ENCODE measurements at places on chromosomes 7 and 10.

- H3K4me1 ChIP-seq: no peaks in the 10 kb centered on the region
- H3K27me3 ChIP-seq: no peaks in the 10 kb centered on the region
- no peak overlapping the region for H3K27ac ChIP-seq
These were observed 38.0 kb upstream of the MKX start for GRCh38 chr10:27783660-27784059.

DNA sequence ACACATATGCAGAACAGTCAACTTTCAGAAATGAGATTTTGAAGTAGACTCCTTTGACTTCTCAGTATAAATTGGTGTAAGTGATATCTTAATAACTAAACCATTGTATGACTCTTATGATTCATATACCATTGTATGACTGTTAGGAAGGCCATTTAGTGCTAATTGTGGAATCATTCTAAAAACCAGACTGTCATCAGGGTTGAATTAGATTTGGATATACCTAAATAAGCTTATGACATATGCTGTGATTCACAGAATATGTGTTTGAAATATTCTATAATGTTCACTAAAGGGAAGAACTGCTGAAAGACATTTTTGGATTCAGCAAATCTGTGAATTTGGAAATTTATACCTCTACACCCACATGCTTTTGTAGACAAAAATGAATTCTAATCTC lies 438.1 kb downstream of the MDFIC start:
- no peaks in the 10 kb centered on the region for H3K36me3 ChIP-seq
- no peaks in the 10 kb centered on the region for H3K4me1 ChIP-seq
- H3K27me3 ChIP-seq: no peaks in the 10 kb centered on the region
- no peak for DNase-seq

DNA sequence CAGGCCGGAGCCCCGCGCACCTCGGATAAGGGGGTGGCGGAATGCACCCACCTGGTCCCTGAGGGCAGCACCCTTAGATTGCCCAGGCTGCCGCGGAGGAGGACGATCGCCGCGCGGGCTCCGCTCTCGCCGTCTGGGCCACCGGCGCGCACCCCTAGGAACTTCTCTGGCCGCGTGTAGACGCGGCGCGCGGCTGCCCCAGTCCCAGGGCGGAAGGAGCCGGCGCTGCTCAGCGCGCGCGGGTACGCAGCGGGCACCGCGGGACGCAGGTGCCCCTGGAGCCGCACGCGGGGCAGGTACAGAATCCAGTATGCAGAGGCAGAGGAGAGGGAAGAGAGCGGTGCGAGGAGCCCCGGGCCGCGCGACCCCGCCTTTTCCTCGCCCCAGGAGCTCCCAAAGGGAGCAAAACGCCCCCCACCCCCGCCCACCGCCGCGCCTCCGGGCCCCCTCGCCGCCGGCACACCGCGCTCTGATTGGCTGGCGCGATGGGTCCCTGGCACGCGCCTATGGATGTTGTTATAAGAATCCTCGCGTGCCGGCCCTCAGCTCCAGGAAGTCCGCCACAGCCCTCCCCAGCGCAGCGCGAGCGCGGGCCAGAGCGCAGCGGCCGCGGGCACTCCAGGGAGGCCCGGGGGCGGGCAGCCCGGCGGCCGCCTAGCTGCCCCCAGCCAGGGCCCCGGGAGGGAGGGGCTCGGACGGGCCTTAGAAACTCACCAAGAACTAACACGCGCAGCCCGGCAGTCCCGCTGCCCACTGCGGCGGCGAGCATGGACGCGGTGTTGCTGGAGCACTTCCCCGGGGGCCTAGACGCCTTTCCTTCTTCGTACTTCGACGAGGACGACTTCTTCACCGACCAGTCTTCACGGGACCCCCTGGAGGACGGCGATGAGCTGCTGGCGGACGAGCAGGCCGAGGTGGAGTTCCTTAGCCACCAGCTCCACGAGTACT lies at the start of gene PTF1A:
TSS of gene PTF1A (plus strand) at position 549 of the 948 bp plus-strand sequence. CDS start at position 768, 219 bp downstream.
- no peaks in the 10 kb centered on the region for H3K36me3 ChIP-seq
- H3K27ac ChIP-seq: no peak within 1 kb of the TSS
- H3K4me3 ChIP-seq: no peak within 1 kb of the TSS

- no peak overlapping the region for H3K4me3 ChIP-seq
- no peaks in the 10 kb centered on the region for H3K27me3 ChIP-seq
- H3K4me1 ChIP-seq: no peaks in the 10 kb centered on the region
- no peak overlapping the region for H3K27ac ChIP-seq
- no peaks in the 10 kb centered on the region for H3K36me3 ChIP-seq
These were observed 30.0 kb upstream of the PRKAR2B start for GRCh38 chr7:107014387-107015023.

DNA sequence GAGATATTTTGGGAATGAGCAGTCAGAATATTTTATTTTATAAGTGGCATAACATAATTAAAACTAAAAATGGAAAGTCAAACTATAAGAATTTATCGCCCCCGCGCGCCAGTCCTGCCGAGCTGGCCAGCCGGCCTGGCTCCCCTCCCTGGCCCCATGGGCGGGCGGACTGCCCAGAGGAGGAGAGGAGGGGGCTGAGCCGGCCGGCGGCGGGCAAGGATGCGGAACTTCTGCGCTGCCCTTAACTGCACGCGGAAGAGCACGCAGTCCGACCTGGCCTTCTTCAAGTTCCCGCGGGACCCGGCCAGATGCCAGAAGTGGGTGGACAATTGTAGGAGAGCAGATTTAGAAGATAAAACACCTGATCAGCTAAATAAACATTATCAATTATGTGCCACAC lies 96.8 kb downstream of the DKK1 start:
- DNase-seq: no peak
- no peak overlapping the region for H3K27ac ChIP-seq
- no peaks in the 10 kb centered on the region for H3K27me3 ChIP-seq

DNA sequence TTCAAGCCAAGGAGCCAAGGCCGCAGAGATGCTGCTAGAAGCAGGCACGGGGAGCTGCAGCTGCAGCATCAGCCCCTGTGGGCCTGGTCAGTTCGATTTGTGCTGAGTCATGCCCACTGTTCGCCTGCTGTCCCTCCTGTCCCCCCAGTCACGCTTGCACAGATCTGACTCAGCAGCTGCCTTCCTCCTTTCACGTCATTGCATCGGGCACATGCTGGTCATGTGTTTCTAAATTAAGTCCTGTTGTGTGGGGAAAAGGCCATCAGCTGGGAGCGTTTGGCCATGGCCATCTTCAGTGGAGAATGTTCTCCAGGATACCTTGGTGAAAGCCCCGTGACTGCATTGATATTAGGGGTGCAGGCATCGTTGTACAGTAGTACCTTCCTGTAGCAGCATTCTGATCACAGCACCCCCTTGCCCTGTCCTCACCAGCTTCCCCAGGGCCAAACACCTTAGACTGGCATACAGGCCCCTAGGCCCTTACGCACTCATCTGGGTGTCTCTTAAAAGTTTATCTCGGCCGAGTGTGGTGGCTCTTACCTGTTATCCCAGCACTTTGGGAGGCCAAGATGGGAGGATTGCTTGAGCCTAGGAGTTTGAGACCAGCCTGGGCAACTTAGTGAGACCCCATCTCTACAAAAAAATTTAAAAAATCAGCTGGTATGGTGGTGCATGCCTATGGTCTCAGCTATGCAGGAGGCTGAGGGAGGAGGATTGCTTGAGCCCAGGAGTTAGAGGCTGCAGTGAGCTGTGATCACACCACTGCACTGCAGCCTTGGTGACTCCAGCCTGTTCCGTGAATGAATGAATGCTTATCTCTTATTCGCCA lies 23.2 kb downstream of the POR start:
- no peak overlapping the region for H3K4me3 ChIP-seq
- no peak overlapping the region for H3K27ac ChIP-seq
- H3K27me3 ChIP-seq: no peaks in the 10 kb centered on the region
- H3K4me1 ChIP-seq: no peaks in the 10 kb centered on the region

DNA sequence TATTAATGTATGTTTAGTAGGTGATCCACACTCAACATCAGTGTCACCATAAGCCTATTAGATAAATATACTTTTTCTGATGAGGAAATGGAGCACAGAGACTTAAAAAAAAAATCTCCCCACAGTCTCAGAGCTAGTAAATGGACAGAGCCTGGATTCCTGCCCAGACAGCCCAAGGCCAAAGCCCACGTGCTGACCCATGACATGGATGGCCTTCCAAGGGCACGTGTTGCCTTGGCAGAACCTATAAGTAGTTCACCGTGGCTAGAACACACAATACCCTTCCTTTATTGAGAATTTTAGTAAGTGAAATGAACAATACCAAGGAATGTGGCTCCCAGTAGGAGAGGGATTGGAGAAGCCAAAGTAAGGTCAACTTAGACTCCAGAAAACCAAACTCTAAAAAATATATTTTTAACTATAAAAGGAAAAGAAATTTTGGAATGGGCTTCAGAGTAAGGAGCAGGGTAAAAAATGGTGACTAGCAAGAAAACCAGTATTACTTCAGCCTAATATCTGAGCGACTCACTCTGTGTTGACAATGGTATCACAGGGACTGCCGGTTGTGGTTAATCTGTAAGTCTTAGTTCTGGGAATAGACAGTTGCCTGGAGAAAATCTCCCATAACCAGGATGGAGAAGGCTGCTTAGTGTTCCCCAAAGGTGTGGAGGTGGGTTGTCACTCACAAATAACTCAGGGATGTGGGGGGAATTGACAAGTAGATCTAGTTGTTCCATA lies 223.0 kb downstream of the SORCS1 start:
- no peaks in the 10 kb centered on the region for H3K4me1 ChIP-seq
- no peak overlapping the region for H3K27ac ChIP-seq
- DNase-seq: no peak
- H3K4me3 ChIP-seq: no peak overlapping the region

DNA sequence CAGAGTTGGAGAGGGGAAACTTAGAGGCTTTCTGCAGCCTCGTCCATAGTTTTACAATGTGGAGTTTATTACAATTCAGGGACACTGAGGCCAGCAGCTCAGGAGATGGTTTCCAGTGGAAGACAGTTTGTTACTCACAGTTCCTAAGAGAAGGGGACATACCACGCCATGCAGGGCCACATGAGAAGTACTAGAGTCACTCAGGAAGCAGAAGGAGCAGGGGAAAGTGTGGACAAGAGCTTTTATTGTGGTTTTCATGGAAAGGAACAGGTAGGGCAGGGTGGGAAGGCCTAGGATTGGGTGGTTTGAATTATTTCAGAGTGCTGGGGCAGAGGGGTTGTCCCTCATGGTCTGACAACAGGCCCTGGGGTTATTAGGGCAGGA lies 292.1 kb upstream of the IGFBP3 start:
- no peaks in the 10 kb centered on the region for H3K4me1 ChIP-seq
- no peak overlapping the region for H3K4me3 ChIP-seq
- H3K27me3 ChIP-seq: no peaks in the 10 kb centered on the region
- H3K36me3 ChIP-seq: no peaks in the 10 kb centered on the region
- H3K27ac ChIP-seq: no peak overlapping the region

DNA sequence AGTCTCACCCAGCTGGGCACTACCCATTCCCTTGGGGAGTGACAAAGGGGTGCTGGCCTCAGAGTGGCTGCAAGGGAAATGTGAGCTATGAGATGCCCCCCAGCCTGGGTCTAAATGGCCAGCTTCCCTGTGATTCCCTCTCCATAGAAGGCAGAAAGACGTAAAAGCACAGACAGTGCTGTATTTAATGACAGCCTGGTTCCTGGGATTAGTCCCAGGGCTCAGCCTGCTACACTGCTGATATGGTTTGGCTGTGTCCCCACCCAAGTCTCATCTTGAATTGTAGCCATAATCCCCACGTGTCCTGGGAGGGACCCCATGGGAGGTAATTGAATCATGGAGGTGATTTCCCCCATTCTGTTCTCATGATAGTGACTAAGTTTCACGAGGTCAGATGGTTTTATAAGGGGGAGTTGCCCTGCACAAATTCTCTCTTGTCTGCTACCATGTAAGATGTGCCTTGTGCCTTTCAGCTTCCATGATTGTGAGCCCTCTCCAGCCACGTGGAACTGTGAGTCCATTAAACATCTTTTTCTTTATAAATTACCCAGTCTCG lies 23.9 kb upstream of the CALN1 start:
- no peaks in the 10 kb centered on the region for H3K4me1 ChIP-seq
- no peaks in the 10 kb centered on the region for H3K36me3 ChIP-seq
- H3K4me3 ChIP-seq: no peak overlapping the region

- no peak for DNase-seq
- no peak overlapping the region for H3K27ac ChIP-seq
- H3K27me3 ChIP-seq: no peaks in the 10 kb centered on the region
These were observed 232.0 kb downstream of the VTI1A start for GRCh38 chr10:112678987-112679386.

- no peaks in the 10 kb centered on the region for H3K36me3 ChIP-seq
- no peaks in the 10 kb centered on the region for H3K4me1 ChIP-seq
- H3K27ac ChIP-seq: no peak overlapping the region
- H3K27me3 ChIP-seq: no peaks in the 10 kb centered on the region
- no peak overlapping the region for H3K4me3 ChIP-seq
These were observed 474.7 kb upstream of the SEMA3A start for GRCh38 chr7:84669177-84669732.

- no peaks in the 10 kb centered on the region for H3K27me3 ChIP-seq
- DNase-seq: no peak
These were observed 703.2 kb downstream of the XPNPEP1 start for GRCh38 chr10:109219935-109220605.

- no peaks in the 10 kb centered on the region for H3K36me3 ChIP-seq
- no peaks in the 10 kb centered on the region for H3K27me3 ChIP-seq
- no peak overlapping the region for H3K4me3 ChIP-seq
- DNase-seq: no peak
- H3K4me1 ChIP-seq: no peaks in the 10 kb centered on the region
These were observed 157.3 kb upstream of the MTPN start for GRCh38 chr7:136134503-136134902.
